ENCODE measurements at places on chromosomes 11 and 22. TPM values are rescaled to one million over a fixed set of nuclear protein-coding genes. Genes with fewer than 3 reads are reported as not detected.

MYO18B gene
- not detected for polyA plus RNA-seq

C11orf65 gene
- not detected for polyA plus RNA-seq

NOL12 gene
- 52.0 TPM for polyA plus RNA-seq

TMEM218 gene
- polyA plus RNA-seq, result 57.7 TPM

STK33 gene
- not detected for polyA plus RNA-seq

- DNase-seq, result no peak
- H3K4me1 ChIP-seq, result no peaks in the 10 kb centered on the region
- no peak overlapping the region for H3K27ac ChIP-seq
- H3K4me3 ChIP-seq, result no peak overlapping the region
- H3K36me3 ChIP-seq, result no peaks in the 10 kb centered on the region
Observed at GRCh38 chr11:132464939-132465338, 1067.4 kb downstream of the OPCML start.

GRCh38 chr22:19520566-19521305, 3.5 kb downstream of the CLDN5 start:
- no peak overlapping the region for H3K27ac ChIP-seq
- no peak overlapping the region for H3K4me3 ChIP-seq
- no peaks in the 10 kb centered on the region for H3K36me3 ChIP-seq
- DNase-seq, result no peak

- no peak for DNase-seq
- no peaks in the 10 kb centered on the region for H3K4me1 ChIP-seq
- no peak overlapping the region for H3K27ac ChIP-seq
- H3K27me3 ChIP-seq, result no peaks in the 10 kb centered on the region
- no peak overlapping the region for H3K4me3 ChIP-seq
Observed at GRCh38 chr11:84675396-84676025, 951.6 kb downstream of the DLG2 start.

DNA sequence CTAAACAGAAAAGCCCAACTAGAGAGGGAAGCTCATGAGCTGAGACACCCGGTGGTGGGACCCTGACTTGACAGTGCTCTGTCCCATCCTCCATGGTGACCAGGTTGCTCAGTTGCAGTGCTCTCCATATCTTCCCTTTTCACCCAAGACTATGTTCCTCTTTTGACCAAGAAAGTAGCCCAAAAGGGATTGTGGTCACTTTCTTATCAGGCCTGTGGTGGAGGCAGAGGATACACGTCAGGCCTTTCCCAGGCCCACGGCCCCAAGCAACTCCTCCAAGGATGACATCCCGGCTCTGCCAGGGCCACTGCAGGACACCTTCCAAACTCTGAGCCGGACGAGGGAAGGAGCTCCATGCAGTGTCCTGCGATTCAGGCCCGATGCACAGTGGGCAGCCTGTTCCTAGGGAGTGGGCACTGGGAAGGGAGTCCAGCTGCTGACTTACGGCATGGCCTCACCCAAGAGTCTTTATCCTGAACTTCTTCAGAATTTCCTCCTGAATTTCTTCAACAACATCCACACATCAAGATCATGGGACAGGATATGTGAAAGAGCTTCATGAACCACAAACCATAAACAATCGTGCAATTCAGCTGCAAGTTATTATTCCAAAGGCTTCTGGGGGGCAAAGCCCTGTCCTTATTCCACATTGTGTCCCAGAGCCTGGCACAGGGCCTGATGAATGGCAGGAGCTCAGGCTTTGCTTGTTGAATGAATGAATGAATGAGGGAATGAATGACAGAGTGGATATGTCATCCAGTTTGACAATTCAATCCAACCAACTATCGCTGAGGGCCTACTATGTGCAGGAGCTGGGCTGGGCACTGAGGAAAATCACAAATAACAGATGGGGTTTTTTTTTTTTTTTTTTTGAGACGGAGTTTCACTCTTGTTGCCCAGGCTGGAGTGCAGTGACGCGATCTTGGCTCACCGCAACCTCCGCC, 36.0 kb upstream of the MYH9 start:
- DNase-seq, result peak; percentile 50
- H3K4me1 ChIP-seq, result peaks cover 53% of the 10 kb centered on the region
- H3K27me3 ChIP-seq, result no peaks in the 10 kb centered on the region
- peak overlapping the region; percentile 69 for H3K27ac ChIP-seq
- no peak overlapping the region for H3K4me3 ChIP-seq

GRCh38 chr11:35100013-35100383, 39.0 kb upstream of the CD44 start:
- H3K27me3 ChIP-seq, result no peaks in the 10 kb centered on the region
- H3K27ac ChIP-seq, result no peak overlapping the region
- no peak for DNase-seq

GRCh38 chr11:111635706-111636045, 33.4 kb downstream of the SIK2 start:
- no peaks in the 10 kb centered on the region for H3K27me3 ChIP-seq
- DNase-seq, result no peak
- H3K4me3 ChIP-seq, result no peak overlapping the region
- H3K36me3 ChIP-seq, result peaks cover 7% of the 10 kb centered on the region
- H3K4me1 ChIP-seq, result no peaks in the 10 kb centered on the region

- no peaks in the 10 kb centered on the region for H3K27me3 ChIP-seq
- peak overlapping the region; percentile 83 for H3K27ac ChIP-seq
- H3K36me3 ChIP-seq, result no peaks in the 10 kb centered on the region
- no peak for DNase-seq
- peaks cover 55% of the 10 kb centered on the region for H3K4me1 ChIP-seq
Observed at GRCh38 chr11:66317322-66317722, 478 bp upstream of the CD248 start.

- H3K4me1 ChIP-seq, result peaks cover 13% of the 10 kb centered on the region
- H3K27me3 ChIP-seq, result no peaks in the 10 kb centered on the region
- no peak overlapping the region for H3K27ac ChIP-seq
- peak; percentile 92 for DNase-seq
Observed at GRCh38 chr11:518463-519202, 11.6 kb upstream of the RNH1 start.

- H3K4me3 ChIP-seq, result no peak overlapping the region
- no peaks in the 10 kb centered on the region for H3K27me3 ChIP-seq
- H3K4me1 ChIP-seq, result peaks cover 17% of the 10 kb centered on the region
- DNase-seq, result no peak
- no peak overlapping the region for H3K27ac ChIP-seq
- H3K36me3 ChIP-seq, result no peaks in the 10 kb centered on the region
Observed at GRCh38 chr11:16783321-16783801, 44.9 kb downstream of the C11orf58 start.

DNA sequence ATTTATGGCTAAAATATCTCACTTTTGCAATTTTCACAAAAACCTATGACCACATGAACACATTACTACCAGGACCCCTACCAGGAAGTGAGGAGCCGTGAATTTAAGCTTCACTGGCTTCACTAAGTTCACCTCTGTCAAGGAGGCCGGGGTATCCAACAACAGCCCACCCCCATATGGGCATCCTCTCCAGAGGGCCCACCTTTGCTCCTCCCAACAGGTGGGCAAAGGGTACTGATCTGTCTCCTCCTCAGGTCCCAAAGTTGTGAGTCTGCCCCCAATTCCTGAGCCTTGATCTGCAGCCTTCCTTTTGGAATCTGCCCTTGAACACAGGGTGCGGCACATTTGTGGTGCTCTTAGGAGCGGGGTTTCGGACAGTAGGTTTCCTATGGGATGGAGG, 66.9 kb downstream of the OTOG start:
- H3K36me3 ChIP-seq, result no peaks in the 10 kb centered on the region
- no peak overlapping the region for H3K4me3 ChIP-seq
- no peaks in the 10 kb centered on the region for H3K4me1 ChIP-seq
- peaks cover 4% of the 10 kb centered on the region for H3K27me3 ChIP-seq
- no peak overlapping the region for H3K27ac ChIP-seq

DNA sequence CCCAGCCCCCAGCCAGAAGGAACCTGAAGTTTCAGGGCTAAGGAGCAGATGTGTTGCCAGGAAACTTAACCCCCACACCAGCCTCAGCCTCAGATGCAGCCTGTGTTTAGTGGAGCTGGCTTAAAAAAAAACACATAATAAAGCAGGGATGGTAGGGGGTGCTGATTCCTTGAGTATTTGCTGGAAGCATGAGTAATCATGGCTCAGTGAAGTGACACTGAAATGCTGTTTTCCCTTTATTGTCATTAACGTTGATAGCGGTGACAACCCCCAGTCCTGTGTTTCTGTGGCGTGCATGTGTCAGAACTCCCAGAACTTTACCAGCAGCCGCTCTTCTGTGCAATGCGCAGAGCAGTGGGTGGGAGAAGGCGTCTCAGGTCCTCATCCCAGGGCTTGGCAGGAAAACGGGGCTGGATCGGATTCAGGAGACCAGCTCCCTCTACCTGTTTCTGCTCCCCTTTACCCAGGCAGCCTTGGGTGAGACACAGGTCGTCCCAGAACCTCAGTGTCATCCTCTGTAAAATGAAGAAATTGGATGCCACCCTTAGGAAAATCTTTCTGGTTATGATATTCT, 1282.1 kb downstream of the TBC1D22A start:
- H3K36me3 ChIP-seq, result no peaks in the 10 kb centered on the region
- no peak overlapping the region for H3K4me3 ChIP-seq
- DNase-seq, result no peak
- H3K4me1 ChIP-seq, result no peaks in the 10 kb centered on the region
- H3K27ac ChIP-seq, result no peak overlapping the region

DNA sequence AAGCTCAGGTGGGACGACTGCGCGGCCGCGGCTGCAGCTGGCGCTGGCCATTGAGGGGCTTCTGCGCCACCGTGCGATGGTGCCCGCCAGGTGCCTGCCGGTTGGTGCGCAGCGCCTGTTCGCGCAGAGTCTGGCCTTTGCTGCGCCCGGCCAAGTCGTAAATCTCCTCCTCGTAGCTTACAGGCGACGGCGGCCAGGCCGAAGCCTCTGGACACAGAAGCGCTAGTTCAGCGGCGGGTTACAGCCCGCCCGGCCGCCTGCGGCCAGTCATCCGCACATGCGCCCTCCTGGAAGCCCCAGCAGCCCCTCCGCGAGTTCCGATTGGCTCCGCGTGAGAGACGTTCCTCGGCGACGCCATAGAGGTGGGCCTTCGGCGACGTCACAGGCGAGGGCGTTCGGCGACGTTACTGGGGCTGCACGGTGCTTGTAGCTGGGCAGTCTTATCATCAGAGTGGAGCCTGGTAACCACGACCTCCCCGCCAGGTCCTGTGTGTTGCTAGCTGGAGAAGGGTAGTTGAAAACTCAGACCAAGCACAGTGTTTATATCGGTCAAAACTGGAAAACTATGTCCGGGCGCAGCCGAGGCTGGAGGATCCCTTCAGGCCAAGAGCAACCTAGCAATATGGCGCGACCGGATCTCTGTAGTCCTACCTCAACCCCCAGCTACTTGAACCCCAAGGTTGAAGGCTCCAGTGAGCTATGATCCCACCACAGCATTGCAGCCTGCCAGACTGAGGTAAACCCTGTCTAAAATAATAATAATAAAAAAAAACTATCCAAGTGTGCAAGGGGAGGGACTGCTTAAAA, 265.7 kb downstream of the OR4C45 start:
- no peaks in the 10 kb centered on the region for H3K27me3 ChIP-seq
- H3K4me3 ChIP-seq, result no peak overlapping the region
- H3K27ac ChIP-seq, result no peak overlapping the region
- DNase-seq, result no peak

DNA sequence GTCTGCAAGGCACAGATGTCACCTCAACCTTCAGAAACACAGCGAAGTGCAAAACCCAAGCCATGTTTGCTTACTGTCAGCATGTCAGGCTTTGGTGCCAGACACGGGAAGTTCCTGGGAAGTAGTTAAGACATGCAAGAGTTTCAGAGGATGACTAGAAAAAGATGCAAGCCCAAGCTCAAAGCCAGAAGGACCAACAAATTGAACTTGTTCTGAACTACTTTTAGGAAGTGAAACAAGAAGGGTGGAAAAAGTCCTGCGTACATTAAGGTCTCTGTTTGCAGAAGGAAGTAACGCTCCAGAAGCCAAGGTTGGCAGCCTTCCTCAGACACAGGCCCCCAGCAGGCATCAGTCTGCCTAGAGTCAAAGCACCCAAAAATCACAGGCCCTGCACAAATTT, 2.6 kb downstream of the AP1B1 start:
- H3K4me3 ChIP-seq, result peak overlapping the region; percentile 88
- H3K27ac ChIP-seq, result peak overlapping the region; percentile 86
- peak; percentile 90 for DNase-seq
- peaks cover 4% of the 10 kb centered on the region for H3K36me3 ChIP-seq
- no peaks in the 10 kb centered on the region for H3K27me3 ChIP-seq

GRCh38 chr11:34203377-34203871, 98.0 kb downstream of the NAT10 start:
- H3K27ac ChIP-seq, result no peak overlapping the region
- no peaks in the 10 kb centered on the region for H3K27me3 ChIP-seq
- no peak for DNase-seq
- H3K36me3 ChIP-seq, result no peaks in the 10 kb centered on the region
- H3K4me1 ChIP-seq, result peaks cover 31% of the 10 kb centered on the region
- no peak overlapping the region for H3K4me3 ChIP-seq

- H3K36me3 ChIP-seq, result no peaks in the 10 kb centered on the region
- no peaks in the 10 kb centered on the region for H3K4me1 ChIP-seq
- no peak overlapping the region for H3K27ac ChIP-seq
Observed at GRCh38 chr11:90747057-90747456, 524.2 kb upstream of the CHORDC1 start.

DNA sequence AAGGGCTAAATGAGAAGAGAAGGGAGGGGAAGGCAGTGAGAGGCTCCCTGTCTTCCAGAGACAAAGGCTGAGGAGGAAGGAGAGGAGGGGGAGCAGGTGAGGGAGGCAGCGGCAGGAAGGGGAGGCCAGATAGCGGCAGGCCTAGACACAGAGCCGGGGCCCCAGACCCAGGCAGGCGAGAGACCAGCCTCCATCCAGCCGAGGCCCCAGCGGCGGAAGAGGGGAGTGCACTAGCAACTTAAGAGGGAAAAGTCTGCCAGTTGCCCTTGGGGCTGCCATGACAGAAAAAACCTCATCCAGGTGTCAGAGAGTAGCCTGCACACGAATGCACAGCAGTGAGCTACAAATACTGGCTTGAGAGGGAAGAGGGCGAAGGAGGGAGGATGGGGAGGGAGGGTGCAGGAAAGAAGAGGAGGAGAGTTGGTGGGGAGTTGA, 46.7 kb downstream of the IGLL1 start:
- H3K27ac ChIP-seq, result no peak overlapping the region
- H3K4me1 ChIP-seq, result no peaks in the 10 kb centered on the region
- no peak for DNase-seq
- H3K4me3 ChIP-seq, result no peak overlapping the region
- no peaks in the 10 kb centered on the region for H3K36me3 ChIP-seq

DNA sequence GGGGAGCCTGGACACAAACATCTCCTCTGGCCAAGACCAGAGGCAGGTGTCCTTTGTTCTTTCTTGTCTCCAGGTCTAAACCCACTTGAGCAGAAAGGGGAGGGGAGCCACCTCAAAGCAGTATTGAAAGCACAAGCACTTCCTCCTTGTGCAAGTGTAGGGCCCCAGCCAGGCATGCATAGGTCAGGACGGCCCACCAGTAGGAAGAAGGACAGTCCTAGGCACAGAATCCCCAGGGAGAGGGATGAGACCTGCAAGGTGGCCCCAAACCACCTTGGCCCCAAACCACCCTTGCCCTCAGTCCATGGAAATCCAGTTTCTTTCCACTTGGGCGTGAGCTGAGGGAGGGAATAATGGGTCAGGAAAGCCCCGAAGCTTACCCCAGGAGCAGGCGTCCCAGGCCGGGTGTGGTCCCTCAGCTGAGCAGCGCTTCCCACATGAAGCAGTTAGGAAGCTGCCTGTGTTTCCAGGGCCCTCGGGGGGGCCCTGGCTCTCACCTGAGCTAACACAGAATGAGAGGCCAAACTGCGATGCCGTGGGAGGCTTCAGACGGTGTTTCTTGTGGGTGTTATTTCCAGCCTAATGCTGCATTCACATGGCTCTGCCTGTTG, 20.4 kb upstream of the IGSF9B start:
- no peak overlapping the region for H3K4me3 ChIP-seq
- no peak overlapping the region for H3K27ac ChIP-seq
- no peaks in the 10 kb centered on the region for H3K36me3 ChIP-seq
- no peak for DNase-seq
- H3K4me1 ChIP-seq, result no peaks in the 10 kb centered on the region

Data from CD14-positive monocyte (primary cell).